ENCODE measurements at places on chromosomes 2 and 18.

- no peak for DNase-seq
Observed at GRCh38 chr2:157174321-157174720, 83.2 kb upstream of the GALNT5 start.

GRCh38 chr18:50895350-50896045, 16.6 kb downstream of the ME2 start:
- no peak for DNase-seq

GRCh38 chr2:197345846-197346370, 35.3 kb upstream of the ANKRD44 start:
- DNase-seq: no peak

GRCh38 chr2:97868986-97869721, 126.6 kb downstream of the TMEM131 start:
- no peak for DNase-seq

DNA sequence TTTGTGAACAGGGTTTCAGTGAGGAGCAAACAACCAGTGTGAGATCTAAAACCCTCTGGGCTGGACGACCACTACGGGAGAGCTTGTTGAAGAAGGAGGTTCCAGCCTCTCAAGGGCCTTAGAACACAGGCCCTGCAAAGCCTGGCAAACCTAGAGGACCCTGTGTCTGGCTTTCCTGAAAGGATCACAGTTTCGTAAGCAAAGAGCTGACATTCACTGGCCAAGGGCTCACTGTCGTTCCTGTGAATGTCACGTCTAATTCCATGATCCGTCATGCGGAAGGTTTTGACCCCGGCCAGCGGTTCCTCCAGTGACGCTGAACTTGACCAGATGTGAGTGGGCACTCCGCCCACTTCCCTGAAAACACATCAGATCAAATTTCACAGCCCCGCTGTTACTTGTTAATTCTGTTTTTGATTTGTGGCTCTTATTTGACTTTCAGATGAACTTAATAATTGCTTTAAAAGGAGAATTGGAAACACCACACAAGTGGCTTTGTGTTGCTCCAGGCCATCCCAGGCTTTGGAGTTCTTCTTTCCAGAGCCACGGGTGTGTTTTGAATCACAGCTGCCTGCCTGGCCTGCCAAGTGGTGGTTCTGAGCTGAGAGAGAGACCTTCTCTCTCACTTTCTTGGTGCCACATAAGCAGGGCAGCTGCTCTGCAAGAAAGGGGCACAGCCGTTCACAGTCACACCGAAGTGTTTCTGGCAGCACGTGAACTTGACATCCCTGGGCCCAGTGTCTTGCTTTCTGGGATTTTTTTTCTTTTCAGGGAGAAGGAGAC, 308.4 kb downstream of the NDUFA10 start:
- no peak for DNase-seq

DNA sequence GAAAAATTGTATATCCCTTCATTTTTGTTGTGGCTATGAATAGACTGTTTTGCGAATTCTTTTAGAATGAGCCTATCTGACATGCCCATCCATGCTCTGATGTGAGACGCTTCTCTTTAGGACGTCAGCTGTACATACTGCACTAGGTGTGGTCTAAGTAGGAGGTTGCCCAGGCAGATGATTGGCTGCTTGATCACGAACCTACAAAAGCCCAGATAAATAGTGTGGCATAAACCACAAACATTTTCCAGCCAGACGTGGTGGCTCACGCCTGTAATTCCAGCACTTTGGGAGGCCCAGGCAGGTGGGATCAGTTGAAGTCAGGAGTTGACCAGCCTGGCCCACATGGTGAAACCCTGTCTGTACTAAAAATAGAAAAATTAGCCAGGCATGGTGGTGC, 251.8 kb downstream of the AGAP1 start:
- no peak for DNase-seq

- no peak for DNase-seq
Observed at GRCh38 chr2:20469595-20469994, 22.7 kb downstream of the RHOB start.

GRCh38 chr2:225073198-225073597, 30.9 kb upstream of the DOCK10 start:
- DNase-seq: no peak

- no peak for DNase-seq
Observed at GRCh38 chr2:136377423-136378382, 259.8 kb upstream of the CXCR4 start.

DNA sequence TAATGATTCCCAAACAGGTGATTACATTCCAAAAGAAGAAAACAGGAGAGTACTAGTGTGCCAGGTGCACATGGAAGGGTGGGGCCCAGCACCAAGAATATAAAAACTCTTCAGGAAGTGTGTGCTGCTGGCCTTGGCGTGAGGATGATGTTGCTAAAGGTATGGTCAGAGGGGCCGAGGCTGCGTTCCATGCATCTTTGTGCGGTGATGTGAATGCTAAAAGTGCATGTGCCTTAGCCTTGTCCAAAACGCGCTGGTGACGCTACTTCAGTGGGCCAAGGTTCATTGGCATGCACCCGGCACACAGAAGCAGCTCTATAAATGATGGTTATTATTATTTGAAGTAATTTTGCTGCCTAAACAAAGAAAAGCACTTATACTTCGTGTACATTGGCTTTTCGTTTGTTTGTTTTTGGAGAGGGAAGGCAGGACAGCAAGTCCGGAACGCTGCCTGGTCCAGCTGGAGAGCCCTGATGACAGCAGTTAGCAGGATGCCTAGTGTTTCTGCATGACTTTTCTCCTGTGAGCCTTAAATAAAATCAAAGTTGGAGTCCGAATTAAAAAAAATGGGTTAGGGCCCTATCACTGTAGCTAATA, 2.9 kb downstream of the ALKAL2 start:
- no peak for DNase-seq

GRCh38 chr2:9996321-9996720, 44.8 kb downstream of the GRHL1 start:
- no peak for DNase-seq

DNA sequence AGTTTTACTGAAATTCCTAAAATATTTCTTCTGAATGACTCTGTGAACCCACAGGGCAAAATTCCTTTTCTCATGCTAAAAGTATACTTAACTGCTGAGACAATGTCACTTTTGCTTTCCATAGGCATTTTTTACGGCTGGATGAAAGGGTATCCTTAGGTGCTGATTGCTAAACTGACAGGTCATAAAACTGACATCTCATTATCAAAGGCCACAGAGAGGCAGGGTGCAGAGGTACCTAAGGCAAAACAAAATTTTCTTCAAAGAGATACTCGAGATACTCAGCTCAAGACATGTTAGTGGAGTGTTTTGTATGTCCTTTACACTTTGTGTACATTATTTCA, 62.0 kb upstream of the WDR75 start:
- DNase-seq: no peak

DNA sequence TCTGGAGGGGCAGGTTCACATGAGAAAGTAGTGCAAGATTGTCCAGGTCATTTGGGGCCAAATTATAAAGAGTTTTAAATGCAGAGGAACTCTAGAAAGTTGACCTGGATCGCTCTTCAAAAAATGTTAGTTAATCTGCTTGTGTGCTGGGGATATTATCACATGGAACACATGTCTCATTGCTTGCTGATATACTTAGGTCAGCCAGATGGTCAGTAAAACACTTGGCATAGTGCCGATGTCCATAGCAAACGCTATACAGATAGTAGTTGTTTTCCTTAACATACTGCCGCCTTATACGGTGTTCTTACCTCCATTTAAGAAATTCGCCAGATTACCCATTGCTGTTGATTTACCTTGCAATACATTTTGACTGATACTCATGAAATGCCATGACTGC, 103.4 kb upstream of the CWC22 start:
- DNase-seq: no peak

DNA sequence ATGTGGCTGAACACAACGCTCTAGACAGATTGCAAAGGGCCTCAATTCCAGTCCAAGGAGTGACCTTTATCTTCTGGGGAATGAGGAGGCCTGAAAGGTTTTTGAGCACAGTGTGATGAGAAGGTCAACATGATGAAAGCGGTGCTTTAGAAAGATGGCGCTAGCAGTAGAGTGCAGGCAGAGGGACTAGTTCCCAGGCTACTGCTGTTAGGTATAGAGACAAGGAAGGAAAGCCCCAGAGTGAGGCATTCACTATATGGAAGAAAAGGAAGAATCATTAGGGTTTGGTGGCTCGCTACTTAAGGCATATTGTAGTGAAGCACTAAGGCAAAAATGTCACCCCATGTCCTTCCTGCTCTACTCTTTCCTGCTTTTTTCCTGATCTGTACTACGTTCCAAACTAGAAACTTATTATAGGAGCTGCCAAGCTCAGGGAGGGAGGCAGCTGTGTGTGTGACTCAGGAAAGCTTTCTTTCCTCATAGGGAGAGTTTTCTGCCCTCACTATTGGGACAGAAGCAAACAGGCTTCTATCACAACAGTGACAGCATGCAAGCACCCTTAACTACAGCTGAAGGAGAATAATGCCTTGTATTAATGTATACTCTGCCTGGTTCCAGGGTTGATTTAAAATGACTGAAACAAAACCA, 160.8 kb upstream of the CAVIN2 start:
- DNase-seq: no peak

DNA sequence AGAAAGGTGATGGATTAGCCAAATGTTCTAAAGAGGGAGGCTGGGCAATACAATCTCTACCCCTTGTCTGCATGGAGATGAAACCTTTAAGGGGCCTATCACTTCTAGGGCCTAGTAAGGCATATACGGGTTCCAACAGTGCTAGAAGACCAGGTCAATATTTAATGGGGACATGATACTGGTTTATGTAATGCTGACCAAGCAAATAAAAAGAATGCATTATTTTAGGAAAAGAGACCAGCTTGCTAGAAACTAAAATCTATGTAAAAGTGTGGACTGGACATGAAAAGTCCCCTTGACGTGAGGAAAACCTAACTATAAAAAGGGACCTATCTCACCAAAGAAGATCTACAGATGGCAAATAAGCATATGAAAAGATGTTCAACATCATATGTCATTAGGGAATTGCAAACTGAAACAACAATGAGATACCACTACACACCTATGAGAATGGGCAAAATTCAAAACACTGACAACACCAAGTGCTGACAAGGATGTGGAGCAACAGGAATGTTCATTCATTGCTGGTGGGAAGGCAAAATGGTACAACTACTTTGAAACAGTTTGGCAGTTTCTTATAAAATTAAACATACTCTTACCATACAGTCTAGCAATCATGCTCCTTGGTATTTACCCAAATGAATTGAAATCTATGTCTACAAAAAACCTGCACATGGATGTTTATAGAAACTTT, 45.9 kb upstream of the TLK1 start:
- DNase-seq: no peak

- no peak for DNase-seq
Observed at GRCh38 chr2:138502255-138503086, 901 bp downstream of the SPOPL start.

DNA sequence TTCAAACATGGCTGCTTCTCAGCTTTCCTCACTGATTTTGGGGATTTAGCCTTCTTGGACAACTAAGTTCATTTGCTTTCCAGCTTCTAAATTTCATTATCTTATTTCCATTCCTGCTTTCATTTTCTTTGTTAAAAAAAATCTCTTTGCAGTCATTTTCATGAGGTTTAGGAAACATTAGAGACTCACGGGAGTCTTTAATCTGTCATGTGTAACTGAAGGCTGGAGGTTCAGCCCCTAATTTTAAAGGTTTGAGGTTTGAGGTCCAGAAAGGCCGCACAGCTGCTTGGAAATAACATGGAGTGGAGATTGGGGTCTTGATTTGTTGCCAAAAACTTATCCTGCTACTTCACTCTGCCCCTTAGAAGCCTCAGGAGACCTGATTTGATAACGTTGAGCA, 30.3 kb downstream of the PROKR1 start:
- no peak for DNase-seq

DNA sequence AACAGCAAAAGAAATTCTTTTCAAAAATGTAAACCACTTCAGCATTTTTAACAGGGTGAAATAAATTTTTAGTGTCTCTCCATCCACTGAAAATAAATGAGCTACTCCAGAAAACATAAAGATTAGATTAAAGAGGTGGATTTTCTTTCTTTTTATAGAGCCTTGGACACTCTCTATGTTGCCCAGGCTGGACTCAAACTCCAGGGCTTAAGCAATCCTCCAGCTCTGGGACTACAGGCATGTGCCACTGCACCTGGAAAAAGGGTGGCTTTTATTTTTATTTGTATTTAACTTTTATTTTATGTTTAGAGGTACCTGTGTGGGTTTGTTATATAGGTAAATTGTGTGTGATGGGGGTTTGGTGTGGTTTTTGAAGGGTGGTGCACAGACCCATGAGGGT, 19.9 kb downstream of the ITGB6 start:
- no peak for DNase-seq

DNA sequence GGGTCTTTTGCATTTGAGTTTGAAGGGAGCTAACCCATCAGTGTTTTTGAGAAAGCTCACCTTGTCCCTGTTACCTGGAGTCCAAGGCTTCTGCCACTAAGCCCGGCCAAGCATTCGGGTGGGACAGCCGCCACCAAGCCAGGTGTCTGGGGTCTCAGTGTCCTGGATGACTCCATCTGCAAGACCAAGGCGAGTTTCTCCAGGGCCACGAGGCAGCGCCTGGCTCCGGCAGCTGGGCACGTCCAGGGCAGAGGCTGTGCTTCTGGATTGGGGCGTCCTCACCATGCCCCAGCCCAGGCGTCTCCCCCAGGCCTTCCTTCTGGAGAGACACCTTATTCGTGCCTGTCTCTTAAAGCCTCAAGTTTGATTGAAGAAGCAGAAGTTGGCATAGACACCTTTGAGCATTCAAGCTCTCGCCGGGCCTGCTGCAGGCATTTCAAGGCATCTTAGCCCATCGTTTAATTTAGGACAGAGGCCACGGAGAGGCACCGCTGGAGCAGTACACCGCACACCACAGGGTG, 24.9 kb downstream of the MLPH start:
- DNase-seq: no peak

- DNase-seq: no peak
Observed at GRCh38 chr2:6905668-6906067, 11.5 kb upstream of the RNF144A start.

DNA sequence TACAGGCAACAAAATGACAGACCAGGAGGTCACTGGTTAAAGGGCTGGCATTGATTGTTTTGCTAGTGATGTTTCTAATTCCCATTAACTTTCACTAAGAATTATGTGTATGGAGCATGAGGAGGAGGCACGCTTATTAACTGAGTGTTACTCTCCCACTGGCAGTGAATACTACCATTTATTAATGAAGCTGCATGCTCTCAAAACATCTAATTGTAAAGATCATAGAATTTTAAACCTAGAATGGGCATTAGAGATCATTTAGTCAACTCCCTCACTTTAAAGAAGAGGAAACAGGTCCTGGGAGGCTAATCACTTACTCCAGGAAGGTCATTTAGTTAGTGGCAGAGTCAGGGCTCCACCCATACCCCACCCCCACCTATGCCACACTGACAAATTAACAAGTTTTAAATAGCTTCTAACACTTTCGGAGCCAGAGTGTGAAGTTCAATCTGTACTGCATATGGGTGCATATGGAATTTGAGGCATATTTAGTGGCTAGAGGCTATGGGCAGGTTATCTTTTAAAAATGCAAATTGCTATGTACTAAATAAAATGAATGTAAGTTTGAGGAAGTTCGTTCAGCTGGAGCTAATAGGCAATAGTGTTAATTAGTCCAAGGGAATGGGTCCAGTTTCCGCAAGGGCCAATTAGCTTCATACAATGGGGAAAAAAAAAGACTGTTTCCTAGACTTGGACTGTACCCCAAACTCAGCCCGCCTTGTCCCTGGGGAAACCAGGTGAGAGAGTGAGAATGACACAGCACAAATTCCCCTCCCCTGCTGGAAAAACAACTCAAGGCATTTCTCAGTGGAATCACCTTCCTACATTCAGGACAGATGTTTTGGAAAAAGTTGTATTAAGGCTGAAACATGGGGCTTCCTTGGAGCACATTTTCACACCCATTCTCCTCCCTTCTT, 178.8 kb downstream of the ICOS start:
- DNase-seq: no peak

- no peak for DNase-seq
Observed at GRCh38 chr18:48270929-48271328, 138.3 kb downstream of the ZBTB7C start.

- DNase-seq: no peak
Observed at GRCh38 chr2:24409171-24409570, 48.8 kb upstream of the ITSN2 start.
